Pancreas (tissue), 10 donors: ENCODE measurements at places on chromosomes 5 and 9. TPM values are rescaled to one million over a fixed set of nuclear protein-coding genes. Genes with fewer than 3 reads are reported as not detected.

- no peaks in the 10 kb centered on the region for H3K4me1 ChIP-seq
- peak overlapping the region; percentile 54 for H3K4me3 ChIP-seq
- H3K27me3 ChIP-seq, result no peaks in the 10 kb centered on the region
- peak; percentile 72 for DNase-seq
- no peaks in the 10 kb centered on the region for H3K36me3 ChIP-seq
These were observed 1.6 kb upstream of the SEMA6A start for GRCh38 chr5:116576053-116576713.

The IL9 gene
- not detected for total RNA-seq

The NR5A1 gene
- not detected for total RNA-seq

DNA sequence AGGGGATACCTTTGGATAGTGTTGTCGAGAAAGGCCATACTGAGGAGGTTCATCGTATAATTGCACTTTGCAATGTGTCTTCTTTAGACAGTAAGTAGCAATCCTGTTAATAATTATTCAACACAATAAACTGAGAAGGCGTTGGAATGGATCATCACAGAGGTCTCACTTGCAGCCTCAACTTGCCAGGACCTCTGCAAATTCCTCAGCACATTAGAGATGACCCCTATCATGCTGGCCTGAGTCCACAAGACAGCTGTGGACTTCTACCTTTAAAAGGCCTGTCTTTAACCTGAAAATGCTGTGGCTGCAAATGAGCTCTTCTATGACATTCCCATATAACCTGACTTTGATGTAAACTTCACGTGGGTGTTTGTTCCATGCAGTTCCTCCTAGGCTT is 14.1 kb downstream of the SH3TC2 start:
- H3K4me3 ChIP-seq, result no peak overlapping the region
- H3K4me1 ChIP-seq, result no peaks in the 10 kb centered on the region
- no peak overlapping the region for H3K27ac ChIP-seq
- no peaks in the 10 kb centered on the region for H3K36me3 ChIP-seq
- no peaks in the 10 kb centered on the region for H3K27me3 ChIP-seq
- no peak for DNase-seq

DNA sequence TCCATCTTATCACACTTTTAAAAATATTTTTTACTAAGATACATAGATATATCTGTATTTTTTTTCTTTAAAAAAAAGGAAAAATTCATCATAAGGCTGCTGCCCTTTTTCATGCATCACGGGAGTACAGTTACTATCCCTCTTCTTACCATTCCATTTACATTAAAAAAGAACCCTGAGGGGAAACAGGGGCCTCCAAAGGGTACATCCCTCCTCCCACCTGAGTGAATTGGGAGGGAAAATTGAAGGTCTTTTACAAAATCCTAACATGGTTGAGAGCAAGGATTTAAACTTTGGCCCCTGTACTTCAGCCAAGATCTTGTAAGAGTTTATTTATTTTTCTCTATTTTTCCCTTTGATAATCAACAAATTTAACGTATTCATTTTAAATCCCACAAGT is 319.2 kb downstream of the MLLT3 start:
- H3K36me3 ChIP-seq, result no peaks in the 10 kb centered on the region
- H3K27ac ChIP-seq, result no peak overlapping the region
- no peaks in the 10 kb centered on the region for H3K4me1 ChIP-seq
- no peak overlapping the region for H3K4me3 ChIP-seq
- H3K27me3 ChIP-seq, result no peaks in the 10 kb centered on the region

DNA sequence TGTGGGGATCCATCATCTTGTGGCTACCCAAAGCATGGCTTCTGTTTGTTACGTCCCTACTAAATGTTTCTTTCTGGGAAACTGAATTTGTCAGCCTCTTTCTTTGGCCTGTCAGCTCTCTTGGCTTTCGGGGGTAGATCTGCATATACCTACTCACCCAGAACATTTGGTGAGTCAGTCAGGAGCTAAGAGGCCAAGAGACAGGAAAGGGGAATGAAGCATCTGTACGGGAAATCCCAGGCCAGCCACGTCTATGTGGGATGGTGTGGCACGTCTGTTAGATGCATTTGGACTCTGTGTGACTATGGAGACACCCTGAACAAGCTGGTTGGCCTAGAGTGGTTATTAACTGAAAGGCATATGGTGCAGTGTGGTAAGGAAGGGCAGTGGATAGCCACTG is 58.1 kb downstream of the CDO1 start:
- no peaks in the 10 kb centered on the region for H3K4me1 ChIP-seq
- no peaks in the 10 kb centered on the region for H3K27me3 ChIP-seq
- H3K27ac ChIP-seq, result no peak overlapping the region
- DNase-seq, result no peak
- no peaks in the 10 kb centered on the region for H3K36me3 ChIP-seq

GRCh38 chr9:83920469-83920926 is 734 bp downstream of the KIF27 start:
- H3K4me1 ChIP-seq, result peaks cover 5% of the 10 kb centered on the region
- peak overlapping the region; percentile 89 for H3K4me3 ChIP-seq
- H3K27me3 ChIP-seq, result no peaks in the 10 kb centered on the region
- peak; percentile 71 for DNase-seq

GRCh38 chr9:126354887-126355770 is 28.5 kb downstream of the MVB12B start:
- no peaks in the 10 kb centered on the region for H3K27me3 ChIP-seq
- H3K4me3 ChIP-seq, result no peak overlapping the region
- H3K27ac ChIP-seq, result no peak overlapping the region
- H3K36me3 ChIP-seq, result no peaks in the 10 kb centered on the region

GRCh38 chr9:14661421-14662059 is 31.7 kb downstream of the ZDHHC21 start:
- no peaks in the 10 kb centered on the region for H3K36me3 ChIP-seq
- no peaks in the 10 kb centered on the region for H3K4me1 ChIP-seq
- H3K27ac ChIP-seq, result no peak overlapping the region
- no peak overlapping the region for H3K4me3 ChIP-seq
- H3K27me3 ChIP-seq, result no peaks in the 10 kb centered on the region

DNA sequence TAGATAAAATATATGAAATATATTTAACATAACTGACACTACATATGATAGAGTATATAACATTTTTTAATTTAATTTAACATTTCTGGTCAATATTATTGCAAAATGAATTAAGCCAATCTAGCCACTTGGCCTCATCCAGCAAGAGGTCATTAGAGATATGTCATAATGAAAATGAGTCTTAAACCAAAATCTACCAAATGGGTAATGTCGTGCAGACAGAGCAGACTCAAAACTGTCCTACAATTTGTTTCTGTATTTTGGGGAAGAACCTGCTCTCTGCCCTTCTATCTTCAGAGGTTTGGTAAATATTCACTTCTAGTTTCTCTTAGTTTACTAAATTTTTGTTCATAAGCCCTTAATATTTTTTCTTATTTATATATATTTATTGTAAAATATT is 61.4 kb downstream of the ARHGEF28 start:
- no peaks in the 10 kb centered on the region for H3K27me3 ChIP-seq
- no peaks in the 10 kb centered on the region for H3K36me3 ChIP-seq
- H3K4me1 ChIP-seq, result peaks cover 6% of the 10 kb centered on the region
- no peak for DNase-seq

GRCh38 chr9:94250456-94250855 is 8.6 kb upstream of the ZNF169 start:
- no peaks in the 10 kb centered on the region for H3K4me1 ChIP-seq
- H3K4me3 ChIP-seq, result no peak overlapping the region
- H3K36me3 ChIP-seq, result no peaks in the 10 kb centered on the region
- H3K27me3 ChIP-seq, result no peaks in the 10 kb centered on the region

The BHMT2 gene
- total RNA-seq, result 0.76 TPM

The MTAP gene
- total RNA-seq, result 19.5 TPM

GRCh38 chr9:33517373-33517772 is 6.7 kb upstream of the ANKRD18B start:
- no peak for DNase-seq
- H3K27ac ChIP-seq, result no peak overlapping the region
- H3K36me3 ChIP-seq, result no peaks in the 10 kb centered on the region
- no peaks in the 10 kb centered on the region for H3K27me3 ChIP-seq
